ENCODE measurements at places on chromosomes 16 and 17.
A peak's percentile ranks its signal among the peaks of the same experiment; 100 is the strongest.

- DNase-seq: no peak
Measured at GRCh38 chr16:3992297-3993051, 112.0 kb upstream of the CREBBP start.

DNA sequence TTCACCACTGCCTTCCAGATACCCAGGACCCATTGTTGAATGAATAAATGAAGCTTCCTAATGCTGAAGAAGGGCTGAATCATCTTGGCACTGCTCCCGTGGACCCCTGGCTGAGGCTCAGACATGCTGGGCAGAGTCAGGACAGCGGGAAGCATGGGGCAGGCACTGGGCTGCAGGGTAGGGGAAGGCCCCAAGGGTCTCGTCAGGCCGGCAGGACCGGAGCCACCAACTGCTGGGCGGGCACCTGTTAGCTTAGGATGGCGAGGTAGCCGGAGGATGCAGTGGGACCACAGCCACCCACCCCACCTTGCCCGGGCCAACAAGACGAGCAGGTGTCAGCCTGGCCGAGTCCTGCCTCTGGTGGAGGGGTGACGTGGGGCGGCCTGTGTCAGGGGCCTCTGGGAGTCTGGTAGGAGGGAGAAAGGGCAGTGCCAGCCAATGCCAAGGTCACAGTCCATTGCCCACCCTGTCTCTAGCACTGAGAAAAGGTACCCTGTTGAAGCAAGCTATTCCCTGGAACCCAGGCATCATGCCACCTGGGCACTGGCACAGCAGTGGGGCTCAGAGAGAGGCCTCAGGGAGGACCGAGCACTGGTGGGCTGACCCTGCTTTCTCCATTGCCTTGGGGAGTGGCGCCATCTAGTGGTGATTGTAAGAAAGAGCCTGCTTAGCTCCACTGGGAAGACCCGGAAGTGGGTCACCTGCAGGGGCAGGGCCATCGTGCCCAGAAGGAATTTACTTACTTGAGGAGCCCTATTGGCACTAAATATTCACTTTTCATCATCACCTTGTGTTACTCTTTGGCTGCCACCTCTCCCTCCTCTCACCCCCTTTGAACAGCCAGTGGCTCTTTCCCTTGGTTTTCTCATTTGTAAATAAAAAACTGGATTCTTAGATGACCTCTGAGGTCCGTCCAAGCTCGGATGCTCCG is 3.0 kb upstream of the DLX3 start:
- peak; percentile 79 for DNase-seq

GRCh38 chr17:37465069-37465616 is 24.5 kb upstream of the DUSP14 start:
- DNase-seq: no peak

- no peak for DNase-seq
Measured at GRCh38 chr17:13429201-13429600, 172.5 kb downstream of the HS3ST3A1 start.

GRCh38 chr17:75345514-75346167 is 56.4 kb upstream of the SLC25A19 start:
- no peak for DNase-seq

DNA sequence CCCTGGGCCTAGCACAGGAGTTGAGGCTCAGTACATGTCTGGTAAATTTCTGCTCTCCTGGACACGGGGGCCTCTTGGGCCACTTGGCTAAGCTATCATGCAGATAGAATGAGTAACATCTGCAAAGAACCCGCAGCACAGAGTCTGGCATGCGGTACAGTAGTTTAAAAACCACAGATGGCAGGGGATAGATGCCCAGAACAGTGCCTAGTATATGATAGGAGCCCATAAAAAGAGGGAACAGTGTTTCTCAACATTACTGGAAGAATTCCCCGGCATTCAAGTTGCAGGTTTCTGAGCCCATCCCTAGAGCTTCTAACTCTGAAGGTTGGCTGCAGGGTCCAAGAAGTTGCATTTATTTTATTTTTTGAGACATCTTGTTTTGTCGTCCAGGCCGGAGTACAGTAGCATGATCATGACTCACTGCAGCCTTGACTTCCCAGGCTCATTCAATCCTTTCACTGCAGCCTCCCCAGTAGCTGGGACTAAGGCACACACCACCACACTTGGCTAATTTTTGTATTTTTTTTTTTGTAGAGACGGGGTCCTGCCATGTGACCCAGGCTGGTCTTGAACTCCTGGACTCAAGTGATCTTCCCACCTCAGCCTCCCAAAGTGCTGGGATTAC is 5.8 kb downstream of the CDIPT start:
- no peak for DNase-seq

DNA sequence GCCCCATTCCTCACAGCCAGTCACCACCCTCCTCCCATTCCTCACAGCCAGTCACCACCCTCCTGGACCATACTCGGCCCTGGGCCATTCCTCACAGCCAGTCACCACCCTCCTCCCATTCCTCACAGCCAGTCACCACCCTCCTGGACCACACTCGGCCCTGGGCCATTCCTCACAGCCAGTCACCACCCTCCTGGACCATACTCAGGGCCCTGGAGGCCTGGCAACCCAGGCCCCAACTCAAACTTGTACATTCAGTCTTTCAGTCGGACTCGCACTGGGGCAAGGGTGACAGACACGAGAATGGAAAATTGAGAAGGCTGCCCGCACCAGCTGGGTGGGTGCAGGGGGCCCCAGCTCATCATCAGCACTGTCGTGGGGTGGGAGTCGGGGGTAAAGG is 30.4 kb upstream of the FOXK2 start:
- DNase-seq: peak; percentile 85

DNA sequence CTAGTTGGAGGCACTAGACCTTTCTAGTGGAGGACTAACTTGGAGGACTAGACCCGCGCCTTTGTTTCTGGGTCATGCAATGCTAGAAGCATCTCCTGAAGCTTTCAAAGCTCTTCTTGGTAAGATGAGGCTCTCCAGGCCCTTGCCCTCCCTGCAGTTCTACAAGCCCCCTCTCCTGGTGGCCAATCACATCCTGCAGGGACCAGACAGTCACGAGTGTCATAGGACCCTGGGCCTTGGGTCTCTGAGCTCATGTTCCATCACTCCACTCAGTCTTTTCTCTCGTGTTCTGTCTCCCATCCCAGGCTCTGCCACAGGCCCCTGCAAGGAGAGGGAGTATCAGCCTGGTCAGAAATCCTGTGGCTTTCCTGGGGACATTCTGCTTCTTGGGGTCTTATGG is 119.6 kb downstream of the CYLD start:
- DNase-seq: no peak

DNA sequence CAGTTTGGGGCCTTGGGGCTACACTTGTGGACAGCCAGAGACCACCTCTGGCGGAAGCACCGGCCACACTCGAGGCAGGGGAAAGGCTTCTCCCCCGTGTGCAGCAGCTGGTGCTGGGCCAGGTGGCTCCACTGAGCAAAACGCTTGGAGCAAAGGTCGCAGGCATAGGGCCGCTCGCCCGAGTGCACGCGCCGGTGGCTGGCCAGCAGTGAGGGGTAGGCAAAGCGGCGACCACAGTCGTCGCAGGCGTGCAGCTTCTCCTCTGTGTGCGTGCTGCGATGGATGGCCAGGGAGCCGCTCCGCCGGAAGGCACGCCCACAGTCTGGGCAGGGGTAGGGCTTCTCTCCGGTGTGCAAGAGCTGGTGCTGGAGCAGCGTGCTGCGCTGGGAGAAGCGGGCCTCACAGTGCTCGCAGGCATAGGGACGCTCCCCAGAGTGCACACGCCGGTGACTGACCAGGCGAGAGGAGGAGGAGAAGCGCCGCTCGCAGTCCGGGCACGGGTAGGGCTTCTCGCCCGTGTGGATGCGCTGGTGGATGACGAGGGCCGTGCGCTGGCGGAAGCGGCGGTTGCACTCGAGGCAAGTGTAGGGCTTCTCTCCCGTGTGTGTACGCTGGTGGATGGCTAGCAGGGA is 5.8 kb downstream of the ZNF689 start:
- DNase-seq: no peak

GRCh38 chr17:81251709-81252301 is 12.7 kb downstream of the NDUFAF8 start:
- DNase-seq: no peak

- DNase-seq: no peak
Measured at GRCh38 chr17:33520426-33521330, 227.6 kb upstream of the ASIC2 start.

GRCh38 chr17:66275651-66276050 is 26.8 kb upstream of the PRKCA start:
- DNase-seq: no peak

GRCh38 chr16:89150090-89150835 is 21.3 kb upstream of the CDH15 start:
- DNase-seq: peak; percentile 19

GRCh38 chr17:48704361-48705248 is 17.7 kb downstream of the PRAC1 start:
- no peak for DNase-seq

DNA sequence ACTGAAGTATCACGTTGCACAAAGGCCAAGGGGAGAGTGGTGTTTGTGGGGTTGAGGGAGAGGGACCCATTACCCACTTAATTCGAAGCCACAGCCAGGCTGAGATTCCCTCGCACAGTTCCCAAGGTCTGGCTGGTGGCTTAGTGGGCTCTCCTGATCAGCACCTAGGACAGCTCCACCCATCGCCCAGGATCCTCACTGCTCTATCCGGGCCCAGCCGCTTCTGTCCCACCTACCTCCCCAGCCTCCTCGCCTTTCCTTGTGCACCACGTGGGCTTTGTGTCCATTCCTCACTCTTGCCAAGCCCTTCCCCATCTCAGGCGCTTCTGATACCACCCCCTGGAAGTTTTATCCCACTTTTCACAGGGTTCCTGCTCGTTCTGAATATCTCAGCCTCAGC is 163.5 kb downstream of the CCT6B start:
- DNase-seq: no peak

DNA sequence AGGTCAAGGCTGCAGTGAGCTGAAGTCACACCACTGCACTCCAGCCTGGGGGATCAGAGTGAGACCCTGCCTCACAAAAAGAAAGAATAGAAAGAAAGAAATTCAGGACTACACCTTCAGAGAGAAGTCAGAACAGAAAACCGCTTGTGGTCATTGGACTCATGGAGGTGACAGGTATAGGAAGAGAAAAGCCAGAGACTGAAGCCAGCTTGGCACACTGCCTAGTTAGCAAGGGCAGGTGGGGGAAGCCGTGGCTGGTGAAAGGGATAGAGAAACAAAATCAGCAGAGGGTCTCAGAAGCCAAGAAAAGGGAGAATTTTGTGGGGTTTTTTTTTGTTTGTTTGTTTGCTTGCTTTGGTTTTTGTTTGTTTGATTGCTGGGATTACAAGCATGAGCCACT is 32.9 kb upstream of the SKAP1 start:
- no peak for DNase-seq

DNA sequence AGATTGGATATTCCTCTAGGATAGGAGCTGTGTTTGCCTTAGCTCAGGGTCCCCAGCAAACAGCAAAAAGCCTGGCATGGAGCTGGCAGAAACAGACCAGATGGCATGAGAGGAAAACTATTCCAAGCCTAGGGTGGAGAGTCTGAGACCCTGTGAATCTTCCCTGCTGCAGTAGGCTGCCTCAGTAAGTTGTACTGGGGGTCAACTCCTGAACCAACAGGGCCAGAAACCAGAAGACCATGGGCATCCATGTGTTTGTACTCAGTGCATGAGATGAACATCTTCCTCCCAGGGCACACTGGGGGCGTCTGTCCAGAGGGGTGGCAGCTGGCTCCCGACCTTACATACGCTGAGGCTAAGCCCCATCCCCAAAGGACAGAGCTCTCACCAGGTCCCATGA is 214.4 kb downstream of the C16orf78 start:
- no peak for DNase-seq

GRCh38 chr16:888901-889570 is 81.7 kb downstream of the LMF1 start:
- DNase-seq: peak; percentile 9

- no peak for DNase-seq
Measured at GRCh38 chr17:19374136-19374535, 4.2 kb upstream of the MAPK7 start.

GRCh38 chr16:72976438-72977064 is 71.4 kb downstream of the ZFHX3 start:
- no peak for DNase-seq

DNA sequence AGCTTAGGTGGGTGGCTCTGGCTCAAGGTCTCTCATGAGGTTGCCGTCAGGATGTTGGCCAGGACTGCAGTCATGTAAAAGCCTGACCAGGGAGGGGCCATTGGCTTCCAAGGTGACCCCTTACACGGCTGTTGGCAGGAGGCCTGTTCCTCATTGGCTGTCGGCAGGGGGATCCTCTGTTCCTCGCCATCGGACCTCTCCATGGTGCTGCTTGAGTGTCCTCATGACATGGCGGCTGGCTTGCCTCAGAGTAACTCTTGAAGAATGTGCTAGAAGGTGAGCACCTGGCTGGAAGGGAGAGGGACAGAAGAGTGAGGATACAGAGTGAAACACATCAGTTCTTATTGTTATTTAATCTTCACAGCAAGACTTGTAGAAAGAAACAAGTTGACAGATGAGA is 4.7 kb upstream of the RPRML start:
- no peak for DNase-seq

GRCh38 chr17:28548417-28549130 is 3.9 kb downstream of the UNC119 start:
- DNase-seq: no peak

- no peak for DNase-seq
Measured at GRCh38 chr16:12917246-12917645, 15.8 kb downstream of the SHISA9 start.

GRCh38 chr17:61331178-61331577 is 68.5 kb upstream of the TBX2 start:
- DNase-seq: no peak

GRCh38 chr16:23607726-23608125 is 11.6 kb upstream of the NDUFAB1 start:
- no peak for DNase-seq

GRCh38 chr16:58126451-58126961 is 2.7 kb downstream of the CFAP20 start:
- no peak for DNase-seq

DNA sequence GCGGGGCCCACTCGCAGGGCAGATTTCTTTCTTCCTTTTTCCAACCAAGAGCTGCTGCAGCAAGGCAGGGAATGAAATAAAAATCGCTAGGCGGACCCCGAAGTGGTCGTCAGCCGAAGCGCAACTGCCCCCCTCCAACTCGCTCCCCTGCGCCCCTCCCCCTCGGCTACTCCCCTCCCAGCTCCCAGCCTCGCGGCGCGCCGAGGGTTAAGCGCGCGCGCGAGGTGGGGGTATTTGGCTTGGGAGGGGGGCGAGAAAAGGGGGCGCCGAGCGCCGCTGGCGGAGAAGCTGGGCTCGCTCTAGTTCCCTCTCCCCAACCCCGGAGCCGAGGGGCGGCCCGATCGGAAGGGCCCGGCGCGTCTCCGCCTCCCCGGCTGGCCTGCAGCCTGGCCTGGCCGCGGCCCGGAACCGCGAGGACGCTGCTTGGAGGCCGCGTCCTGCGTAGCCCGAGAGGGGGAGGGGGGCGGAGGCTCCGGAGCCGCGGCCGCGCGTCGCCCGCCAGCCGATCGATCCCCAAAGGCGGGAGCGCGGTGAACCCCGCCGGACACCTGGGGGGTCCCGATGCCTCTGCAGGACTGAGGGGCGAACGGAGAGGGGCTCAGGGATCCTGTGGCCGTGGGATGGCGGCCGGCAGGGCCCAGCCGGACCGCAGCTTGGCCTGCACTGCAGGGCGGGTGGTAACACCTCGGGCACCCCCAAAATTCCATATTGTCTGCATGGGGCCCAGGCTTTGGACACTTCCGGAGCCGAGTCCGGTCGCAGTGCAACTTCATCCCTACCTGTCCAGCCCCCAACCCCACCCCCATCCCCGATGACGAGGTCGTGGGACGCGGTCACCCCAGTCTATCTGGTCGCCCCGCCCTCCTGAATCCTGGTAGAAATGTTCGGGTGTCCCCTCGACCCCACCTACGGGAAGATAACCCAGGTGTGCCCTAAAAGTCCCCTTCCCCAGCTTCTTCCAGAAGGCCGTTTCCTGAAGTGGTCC is 4.9 kb upstream of the CBX4 start:
- peak; percentile 73 for DNase-seq
